H9 (cell line): ENCODE measurements at places on chromosomes 5 and 9. TPM values are rescaled to one million over a fixed set of nuclear protein-coding genes. Genes with fewer than 3 reads are reported as not detected.

FBXL17 gene
- total RNA-seq = 5.3 and 6.2 TPM in 2 replicates

ANKRD33B gene
- total RNA-seq = 6.9 and 7.1 TPM in 2 replicates

LEAP2 gene
- total RNA-seq = 1.0 and 1.4 TPM in 2 replicates

TEK gene
- 1.6 and 1.8 TPM in 2 replicates for total RNA-seq

WDR55 gene
- total RNA-seq = 24.7 and 26.6 TPM in 2 replicates
